ENCODE measurements at places on chromosomes 6 and 20.

GRCh38 chr6:56839533-56840183 is 115.2 kb upstream of the BEND6 start:
- no peak for DNase-seq

- peak; percentile 45 for DNase-seq
These were observed 67.9 kb downstream of the NCOA7 start for GRCh38 chr6:125858427-125859320.

GRCh38 chr6:7590918-7591302 is 912 bp downstream of the SNRNP48 start:
- DNase-seq: no peak

GRCh38 chr6:111796310-111796918 is 76.8 kb downstream of the FYN start:
- DNase-seq: no peak

GRCh38 chr6:160391419-160392116 is 43.4 kb downstream of the SLC22A3 start:
- DNase-seq: no peak

Measured in GM10248 (cell line).